HCT116 (cell line): ENCODE measurements at places on chromosomes 4 and X.

DNA sequence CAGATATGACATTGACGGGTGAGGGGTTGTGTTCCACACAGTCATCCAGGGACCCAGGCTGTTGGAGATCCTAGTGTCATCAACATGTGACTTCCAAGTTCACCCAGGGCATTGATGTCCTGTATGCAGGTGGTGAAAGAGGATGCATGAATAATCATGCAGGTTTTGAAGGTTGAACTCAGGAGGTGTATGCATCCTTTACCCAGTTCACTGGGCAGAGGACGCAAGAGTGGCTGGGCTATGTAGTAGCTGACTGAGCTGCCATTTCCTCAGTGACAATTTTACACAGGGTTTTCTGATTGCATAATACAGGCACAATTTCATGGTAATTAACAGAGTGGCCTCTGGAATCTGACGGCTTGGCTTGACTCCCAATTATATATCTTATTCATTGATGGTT is 323.0 kb downstream of the HS3ST1 start:
- H3K36me3 ChIP-seq: no peaks in the 10 kb centered on the region
- peaks cover 14% of the 10 kb centered on the region for H3K4me1 ChIP-seq
- H3K27ac ChIP-seq: no peak overlapping the region
- H3K4me3 ChIP-seq: no peak overlapping the region
- DNase-seq: no peak
- no peaks in the 10 kb centered on the region for H3K27me3 ChIP-seq

- no peak overlapping the region for H3K4me3 ChIP-seq
- no peaks in the 10 kb centered on the region for H3K27me3 ChIP-seq
- H3K27ac ChIP-seq: no peak overlapping the region
Measured at GRCh38 chr4:99356992-99357391, 4.4 kb upstream of the ADH1C start.

DNA sequence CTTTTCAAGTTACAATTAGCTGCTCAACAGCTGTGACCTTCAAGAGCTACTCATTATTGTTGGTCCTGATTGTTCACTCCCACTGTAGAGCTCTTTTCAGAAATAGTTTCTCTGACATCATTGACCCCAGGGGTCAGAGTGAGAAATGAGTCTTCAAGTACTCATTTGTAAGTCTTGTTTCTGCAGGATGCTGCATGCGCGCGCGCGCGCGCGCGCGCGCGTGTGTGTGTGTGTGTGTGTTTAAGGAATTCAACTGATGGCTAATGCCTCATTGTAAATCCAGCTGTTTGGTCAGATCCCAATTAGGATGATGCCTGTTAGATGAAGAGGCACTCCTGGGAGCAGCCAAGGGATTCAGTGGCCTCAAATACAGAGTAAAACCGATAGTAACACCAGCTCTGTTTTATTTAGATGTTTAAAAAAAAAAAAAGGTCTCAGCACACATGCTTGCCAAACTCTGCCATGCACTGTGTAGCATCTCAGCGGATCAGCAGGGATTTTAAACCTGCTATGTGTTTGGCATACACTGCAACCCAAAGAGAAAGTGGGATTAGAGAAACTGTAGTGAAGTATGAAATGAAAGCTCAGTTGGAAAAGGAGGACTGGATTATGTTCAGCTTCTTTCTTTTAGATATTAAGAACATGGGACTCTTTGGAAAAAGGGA is 332.3 kb downstream of the ADGRL3 start:
- no peaks in the 10 kb centered on the region for H3K27me3 ChIP-seq
- no peak for DNase-seq
- no peak overlapping the region for H3K27ac ChIP-seq
- no peak overlapping the region for H3K4me3 ChIP-seq
- H3K36me3 ChIP-seq: no peaks in the 10 kb centered on the region
- no peaks in the 10 kb centered on the region for H3K4me1 ChIP-seq

GRCh38 chrX:38519651-38520050 is 41.7 kb upstream of the TSPAN7 start:
- H3K27me3 ChIP-seq: no peaks in the 10 kb centered on the region
- H3K4me1 ChIP-seq: no peaks in the 10 kb centered on the region
- no peak overlapping the region for H3K4me3 ChIP-seq
- H3K36me3 ChIP-seq: no peaks in the 10 kb centered on the region
- DNase-seq: no peak
- H3K27ac ChIP-seq: no peak overlapping the region

DNA sequence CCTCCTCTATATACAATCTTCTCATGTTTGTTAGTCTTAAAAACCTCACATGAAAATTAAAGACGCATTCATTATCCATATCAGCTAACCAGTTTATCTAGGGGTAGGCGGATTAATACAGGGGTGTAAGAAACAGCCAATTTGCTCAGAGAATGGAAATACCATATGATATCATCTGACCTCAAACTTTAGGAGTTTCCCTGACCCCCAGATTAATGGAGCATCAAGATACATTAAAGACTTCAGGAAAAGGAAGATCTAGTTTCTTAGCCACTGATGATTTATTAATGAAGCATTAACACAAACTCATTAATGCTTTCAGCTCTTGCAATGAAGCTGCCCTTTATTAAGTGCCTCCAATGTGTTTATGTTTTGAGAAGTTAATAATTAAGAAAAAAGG is 67.5 kb downstream of the CAMK2D start:
- H3K4me1 ChIP-seq: no peaks in the 10 kb centered on the region; the same call in 1 of the 2 replicates
- DNase-seq: no peak
- no peak overlapping the region for H3K27ac ChIP-seq
- H3K4me3 ChIP-seq: no peak overlapping the region

DNA sequence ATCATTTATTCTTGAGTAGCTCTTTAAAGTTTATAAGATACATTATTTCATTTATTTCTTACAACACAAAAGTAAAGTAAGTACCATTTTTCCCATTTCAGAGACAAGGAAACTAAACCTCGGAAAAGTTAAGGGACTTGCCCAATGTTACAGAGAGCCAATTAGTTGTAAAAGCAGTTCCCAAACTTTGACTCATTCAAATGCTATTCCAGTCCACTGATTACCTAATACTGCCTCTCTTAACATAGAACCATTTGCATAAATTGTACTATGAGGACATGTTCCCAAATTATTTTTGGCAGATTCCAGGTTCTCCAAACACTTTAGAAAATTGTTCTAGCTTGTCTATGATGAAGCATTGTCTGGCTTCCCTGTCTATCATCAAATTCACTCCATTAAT is 45.6 kb upstream of the GRIA3 start:
- no peak overlapping the region for H3K27ac ChIP-seq
- no peaks in the 10 kb centered on the region for H3K36me3 ChIP-seq
- H3K4me1 ChIP-seq: no peaks in the 10 kb centered on the region
- DNase-seq: no peak

- H3K4me1 ChIP-seq: peaks cover 4% of the 10 kb centered on the region; the same call in 1 of the 2 replicates
- no peaks in the 10 kb centered on the region for H3K36me3 ChIP-seq
- peak overlapping the region; percentile 81; the same call in 1 of the 2 replicates for H3K4me3 ChIP-seq
- no peak overlapping the region for H3K27ac ChIP-seq
- no peaks in the 10 kb centered on the region for H3K27me3 ChIP-seq
Measured at GRCh38 chr4:78774417-78774816, 1.7 kb upstream of the BMP2K start.

DNA sequence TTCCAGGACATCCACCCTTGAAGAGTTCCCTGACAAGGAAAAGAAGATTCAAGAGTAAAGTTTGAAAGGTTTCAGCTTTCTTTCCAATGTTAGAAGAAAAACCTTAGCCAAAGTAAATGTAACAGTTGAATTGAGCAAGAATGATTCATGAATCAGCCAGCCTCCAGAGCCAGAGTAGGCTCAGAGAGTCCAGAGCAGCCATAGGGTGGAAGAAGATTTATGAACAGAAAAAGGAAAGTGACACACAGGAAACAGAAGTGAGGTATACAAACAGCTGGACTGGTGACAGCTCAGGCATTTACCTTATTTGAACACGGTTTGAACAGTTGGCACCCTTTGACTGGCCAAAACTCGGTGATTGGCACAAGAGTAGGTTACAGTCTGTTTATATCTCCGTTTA is 63.2 kb downstream of the QDPR start:
- no peaks in the 10 kb centered on the region for H3K36me3 ChIP-seq
- DNase-seq: no peak
- no peaks in the 10 kb centered on the region for H3K4me1 ChIP-seq
- no peaks in the 10 kb centered on the region; the same call in 1 of the 2 replicates for H3K27me3 ChIP-seq
- H3K27ac ChIP-seq: no peak overlapping the region

DNA sequence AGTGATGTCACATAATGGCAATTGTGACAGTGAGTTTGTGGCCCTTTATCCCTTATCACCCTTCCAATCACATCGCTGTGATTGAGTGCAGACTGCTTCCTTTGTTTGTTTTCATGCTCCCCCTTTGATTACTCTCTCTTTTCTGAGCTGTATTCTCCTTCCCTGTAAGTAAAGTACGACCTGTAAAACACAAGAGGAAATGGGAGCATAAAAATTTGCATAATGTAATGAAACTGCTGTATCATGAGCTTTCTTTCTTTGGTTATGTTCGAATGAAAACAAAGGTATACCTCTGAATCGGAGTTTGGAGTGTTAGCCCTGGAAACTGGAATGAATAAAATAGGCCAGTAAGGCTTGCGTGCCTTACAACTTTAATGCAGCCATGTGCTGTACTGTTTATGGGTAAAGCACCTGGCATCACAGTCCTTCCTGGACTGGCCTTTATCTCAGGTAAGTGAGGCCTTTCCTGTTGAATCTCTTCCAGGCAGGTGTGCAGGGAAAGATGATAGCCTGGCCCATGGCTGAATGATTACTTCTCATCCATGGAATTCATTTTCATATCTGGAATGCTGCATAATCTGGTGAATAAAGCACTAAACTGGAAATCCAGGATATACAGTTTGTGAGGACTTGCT is 26.6 kb upstream of the HS3ST1 start:
- no peaks in the 10 kb centered on the region for H3K36me3 ChIP-seq
- no peaks in the 10 kb centered on the region for H3K27me3 ChIP-seq
- no peak overlapping the region for H3K27ac ChIP-seq
- peaks cover 19% of the 10 kb centered on the region for H3K4me1 ChIP-seq
- no peak for DNase-seq

- H3K27me3 ChIP-seq: no peaks in the 10 kb centered on the region
- no peak overlapping the region for H3K4me3 ChIP-seq
- no peak for DNase-seq
- peaks cover 7% of the 10 kb centered on the region for H3K4me1 ChIP-seq
- no peaks in the 10 kb centered on the region for H3K36me3 ChIP-seq
Measured at GRCh38 chr4:83629945-83630721, 94.2 kb downstream of the GPAT3 start.
